ENCODE measurements at places on chromosomes 2 and 18.

- no peak for DNase-seq
Observed at GRCh38 chr2:133476931-133477615, 91.2 kb downstream of the NCKAP5 start.

GRCh38 chr18:7617738-7618422 is 50.8 kb downstream of the PTPRM start:
- DNase-seq: no peak

DNA sequence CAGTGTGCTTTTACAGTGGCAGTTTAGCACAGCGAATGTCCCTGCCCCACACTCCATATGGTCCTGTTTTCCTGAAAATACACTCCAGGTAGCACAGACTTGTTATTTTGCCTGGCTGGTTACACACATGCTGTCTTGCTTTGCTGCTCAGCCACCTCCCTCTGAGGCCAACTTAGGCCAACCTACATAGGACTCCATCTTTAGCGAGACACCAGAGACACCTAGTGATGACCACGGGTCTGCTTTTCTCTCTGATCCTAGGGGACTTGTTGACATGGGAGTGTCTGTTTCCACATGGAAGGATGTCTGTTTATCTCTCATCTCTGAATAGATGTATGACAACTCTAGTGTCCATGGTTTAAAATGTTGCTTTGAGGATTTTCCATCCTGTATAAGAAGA is 43.3 kb downstream of the PLEKHB2 start:
- no peak for DNase-seq

GRCh38 chr2:152031747-152032306 is 67.0 kb downstream of the CACNB4 start:
- no peak for DNase-seq

GRCh38 chr2:206341396-206341795 is 66.9 kb downstream of the ZDBF2 start:
- no peak for DNase-seq

GRCh38 chr2:237205561-237205971 is 119.9 kb downstream of the COPS8 start:
- no peak for DNase-seq

DNA sequence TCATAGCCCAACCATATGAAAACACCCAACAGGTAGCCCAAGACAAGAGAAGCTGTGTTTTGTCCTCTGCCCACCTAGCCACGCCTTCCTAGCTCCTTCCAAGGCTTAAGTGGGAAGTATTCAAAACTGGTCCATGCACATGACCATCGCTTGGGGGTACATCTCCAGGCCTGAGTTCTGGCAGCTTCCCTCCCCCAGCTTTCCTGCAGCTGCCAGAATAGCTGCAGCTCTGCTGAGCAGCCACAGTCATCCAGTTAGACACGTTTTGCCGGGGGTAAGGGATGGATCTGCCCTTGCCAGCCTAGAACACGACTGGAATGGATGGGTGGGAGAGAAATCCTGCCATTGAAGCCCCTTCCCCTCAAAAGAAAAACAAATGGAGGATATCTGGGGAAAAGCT is 166.8 kb downstream of the NRP2 start:
- no peak for DNase-seq

GRCh38 chr18:7084080-7085065 is 33.2 kb downstream of the LAMA1 start:
- DNase-seq: no peak

- DNase-seq: no peak
Observed at GRCh38 chr2:26605195-26605998, 35.8 kb downstream of the CIB4 start.

DNA sequence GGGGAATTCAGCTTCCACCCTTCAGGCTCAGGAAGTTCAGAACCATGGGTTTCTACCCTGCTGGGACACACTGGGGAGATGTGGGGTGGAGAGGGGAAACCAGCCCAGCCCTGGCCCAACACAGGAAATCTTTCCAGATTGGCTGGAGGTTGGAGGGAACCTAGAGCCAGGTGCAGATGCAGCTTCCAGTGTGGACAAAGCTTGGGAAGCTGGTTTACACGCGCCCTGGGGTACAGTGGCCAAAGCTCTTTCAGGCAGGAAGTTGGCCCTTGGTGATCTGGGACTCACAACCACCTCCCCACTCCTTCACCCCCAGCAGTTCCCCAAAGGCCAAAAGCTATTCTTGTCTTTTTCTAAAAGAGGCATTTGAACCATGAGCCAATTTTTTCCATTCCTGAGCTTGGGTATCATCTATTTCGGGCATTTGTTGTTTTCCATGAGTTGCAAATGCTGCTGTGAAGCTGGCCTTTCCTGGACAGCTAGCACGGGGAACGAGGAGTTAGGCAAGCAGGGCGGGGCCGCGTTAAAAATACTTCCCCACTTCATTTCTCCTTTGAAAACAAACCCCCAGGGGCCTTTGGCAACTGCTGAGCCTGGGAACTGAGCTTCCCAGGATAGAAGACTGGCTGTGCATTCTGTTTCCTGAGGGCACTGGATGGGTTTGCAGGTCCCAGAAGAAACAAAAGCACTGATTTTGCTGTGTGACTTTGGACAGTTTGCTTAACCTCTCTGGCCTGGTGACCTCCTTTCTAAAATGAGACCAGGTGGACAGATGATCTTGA is 3.1 kb upstream of the ARID5A start:
- DNase-seq: no peak

DNA sequence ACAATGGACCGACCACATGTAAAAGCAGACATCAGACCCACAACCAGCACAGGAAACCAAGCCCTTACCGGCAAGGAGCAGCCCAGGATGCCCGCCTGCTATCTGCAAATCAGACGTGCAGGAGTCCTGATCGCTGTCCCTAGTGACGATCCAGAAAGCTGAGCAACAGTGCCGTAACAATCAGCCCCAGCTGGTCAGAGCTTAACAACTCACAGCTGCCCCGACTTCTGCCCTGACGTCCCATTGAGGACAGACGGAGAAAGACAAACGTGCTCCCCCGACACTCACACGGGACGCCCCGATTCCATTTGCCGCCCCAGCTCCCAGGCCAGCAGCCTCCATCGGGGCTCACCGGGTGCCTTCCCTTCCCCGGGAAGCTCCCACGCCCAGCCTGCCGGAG is 39.8 kb upstream of the PXDN start:
- DNase-seq: no peak

DNA sequence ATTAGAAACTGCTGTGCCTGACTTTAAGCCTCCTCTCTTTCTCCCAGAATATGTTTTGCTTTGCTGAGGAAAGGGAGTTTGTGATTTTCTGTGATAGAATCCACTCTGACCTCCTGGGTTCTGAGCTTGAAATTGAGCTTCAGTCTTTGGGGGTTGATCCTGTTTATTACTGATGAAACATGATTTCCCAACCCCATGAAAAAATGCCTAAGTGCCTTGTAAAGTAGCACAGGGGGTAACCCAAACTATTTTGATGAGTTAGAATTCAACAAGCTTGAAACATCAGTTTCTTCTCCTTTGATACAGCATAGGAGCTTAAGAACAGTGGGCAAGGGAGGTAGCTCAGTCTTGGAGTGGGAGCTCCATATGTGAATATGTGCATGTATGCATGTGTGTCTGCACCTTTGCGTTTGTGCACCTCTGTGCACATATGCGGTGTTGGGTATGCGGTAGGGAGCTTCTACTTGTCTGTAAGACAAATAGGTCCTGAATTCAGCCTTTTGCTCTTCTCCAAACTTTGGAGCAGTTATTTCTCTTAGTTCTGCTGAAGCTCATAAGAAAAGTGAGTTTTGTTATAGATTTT is 364.6 kb downstream of the OSR1 start:
- DNase-seq: no peak

GRCh38 chr2:37421686-37422085 is 77.3 kb downstream of the QPCT start:
- DNase-seq: no peak

DNA sequence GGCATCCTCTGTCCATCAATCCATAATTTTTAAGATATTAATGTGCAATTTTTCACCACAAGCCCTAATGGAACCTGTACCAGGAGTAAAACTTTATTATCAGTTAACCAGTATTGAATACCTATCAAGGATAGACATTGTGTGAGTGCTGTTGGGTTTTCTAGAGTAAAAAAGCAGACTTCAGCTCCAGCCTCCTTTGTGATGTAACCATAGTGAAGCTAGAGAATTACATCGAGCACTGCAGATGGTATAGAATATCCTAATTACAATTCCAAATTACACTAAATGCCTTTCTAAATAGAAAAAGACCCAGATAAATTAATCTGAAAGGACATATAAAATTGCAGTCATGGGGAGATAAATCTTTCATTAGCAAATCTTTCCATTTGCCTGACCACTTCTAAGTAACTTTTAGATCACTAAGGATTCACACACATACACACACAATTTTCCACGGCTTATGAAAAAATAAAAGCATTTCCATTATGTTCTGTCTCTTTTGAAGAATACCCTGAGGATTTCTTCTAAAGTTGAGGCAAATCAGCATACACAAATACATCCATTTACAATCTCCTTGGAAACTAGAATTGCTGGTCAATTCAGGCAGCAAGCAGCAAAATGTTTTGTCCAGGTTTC is 117.1 kb upstream of the TANK start:
- no peak for DNase-seq

DNA sequence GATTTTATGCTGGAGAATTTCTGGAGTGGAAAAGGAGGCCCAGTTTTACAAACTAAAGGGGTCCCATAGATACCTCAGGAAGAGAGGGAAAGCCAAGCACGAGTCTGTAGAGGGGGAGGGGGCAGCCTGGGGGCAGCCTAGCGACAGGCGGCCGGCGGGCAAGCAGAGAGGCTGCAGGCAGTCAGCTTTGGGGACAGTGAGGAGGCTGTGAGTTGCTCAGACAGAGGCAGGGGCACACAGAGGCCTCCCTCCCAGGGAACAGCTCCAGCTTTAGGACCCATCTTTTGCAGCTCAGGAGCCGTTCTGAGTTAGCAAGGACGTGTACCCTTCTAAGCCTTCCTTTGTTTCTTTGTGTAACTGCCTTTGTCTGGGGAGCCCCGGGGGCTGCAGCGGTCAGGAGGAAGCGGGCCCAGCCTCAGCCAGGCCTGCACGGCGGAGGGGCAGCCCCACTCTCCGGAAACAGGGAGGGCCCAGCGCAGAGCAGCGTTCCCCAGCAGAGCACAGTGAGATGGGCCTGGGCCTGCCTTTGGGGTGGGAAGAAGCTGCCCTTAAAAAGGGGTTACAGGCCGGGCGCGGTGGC is 41.1 kb upstream of the RALBP1 start:
- peak; percentile 13 for DNase-seq

DNA sequence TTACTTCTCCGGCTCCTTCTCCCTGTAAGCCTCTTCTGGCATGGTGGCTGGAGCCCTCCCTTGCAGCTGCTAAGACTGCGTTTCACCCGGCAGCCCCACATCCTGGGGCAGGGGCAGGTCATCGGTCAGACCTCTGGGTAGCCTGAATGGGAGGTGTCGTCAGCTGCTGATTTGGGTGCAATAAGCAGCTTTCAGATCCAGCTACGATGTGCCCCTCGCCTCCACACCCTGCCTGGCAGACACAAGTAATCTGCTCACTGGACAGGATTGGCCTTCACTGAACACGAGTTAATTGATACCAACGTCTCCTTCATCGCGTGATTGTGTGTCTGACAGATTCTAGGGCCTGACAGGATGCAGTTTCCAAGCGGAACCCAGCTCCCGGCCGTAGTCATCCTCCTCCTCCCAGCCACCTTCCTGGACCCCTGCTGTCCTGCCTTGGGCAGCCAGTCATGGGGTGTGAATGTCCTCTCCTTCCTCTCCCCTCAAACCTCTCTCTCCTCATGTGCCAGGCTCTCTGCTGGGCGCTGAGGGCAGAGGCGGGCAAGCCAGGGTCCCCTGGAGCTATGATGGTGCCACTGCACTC is 18.9 kb upstream of the PDIA6 start:
- no peak for DNase-seq

DNA sequence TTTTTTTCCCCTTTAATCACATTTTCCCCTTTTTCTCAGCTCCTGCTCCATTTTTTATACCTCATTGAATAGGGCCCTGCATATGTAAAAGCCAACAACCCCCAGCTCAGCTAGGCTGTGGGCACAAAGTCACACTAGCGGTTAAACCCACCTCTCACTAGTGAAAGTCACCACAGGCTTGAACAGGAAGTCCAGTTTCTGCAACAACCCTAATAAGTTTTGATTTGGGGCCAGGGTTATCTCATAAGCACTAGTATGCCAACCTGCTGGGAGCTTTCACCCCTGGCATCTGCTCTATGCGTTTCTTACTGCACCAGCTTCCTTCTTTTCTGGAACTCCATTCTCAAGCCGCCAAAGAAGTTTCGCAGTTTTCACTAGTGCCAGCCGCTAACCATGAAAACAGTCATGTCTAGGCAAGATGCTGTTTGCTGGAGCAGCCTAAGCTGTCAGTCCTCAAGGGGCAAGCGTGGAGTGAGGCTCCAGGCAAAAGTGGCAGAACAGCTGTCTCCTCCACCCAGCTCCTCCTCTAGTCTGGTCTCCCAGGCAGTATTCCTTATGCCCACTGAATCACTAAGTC is 197.0 kb upstream of the MEIS1 start:
- DNase-seq: no peak

- no peak for DNase-seq
Observed at GRCh38 chr2:18820966-18821365, 231.6 kb upstream of the NT5C1B start.
